ENCODE measurements at places on chromosomes 12 and 14. TPM values are rescaled to one million over a fixed set of nuclear protein-coding genes. Genes with fewer than 3 reads are reported as not detected.

The P2RX2 gene
- total RNA-seq = not detected

The AJUBA gene
- 0.67 TPM for total RNA-seq

The ST8SIA1 gene
- 5.7 TPM for total RNA-seq

DNA sequence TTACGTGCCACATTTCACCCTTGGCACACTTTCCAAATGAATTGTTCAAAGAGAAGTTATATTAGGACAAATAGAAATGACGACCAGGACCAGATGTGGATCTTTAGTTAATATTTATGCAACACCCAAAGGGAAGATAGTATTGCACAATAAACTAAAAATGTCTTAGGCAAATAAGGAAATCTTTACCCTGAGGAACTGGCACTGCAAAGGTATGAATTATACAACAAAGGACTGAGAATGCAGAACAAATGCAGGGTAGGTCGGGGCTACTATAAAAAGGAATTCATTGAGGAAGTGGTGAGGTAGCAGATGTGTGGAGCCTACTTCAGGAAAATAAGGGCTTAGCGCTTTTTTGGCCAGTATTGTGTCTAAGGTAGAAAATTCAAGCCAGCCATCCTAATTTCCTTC lies 3.9 kb upstream of the TMTC2 start:
- peaks cover 7% of the 10 kb centered on the region for H3K4me1 ChIP-seq
- DNase-seq = no peak
- H3K27ac ChIP-seq = no peak overlapping the region
- H3K4me3 ChIP-seq = no peak overlapping the region
- no peaks in the 10 kb centered on the region for H3K36me3 ChIP-seq

DNA sequence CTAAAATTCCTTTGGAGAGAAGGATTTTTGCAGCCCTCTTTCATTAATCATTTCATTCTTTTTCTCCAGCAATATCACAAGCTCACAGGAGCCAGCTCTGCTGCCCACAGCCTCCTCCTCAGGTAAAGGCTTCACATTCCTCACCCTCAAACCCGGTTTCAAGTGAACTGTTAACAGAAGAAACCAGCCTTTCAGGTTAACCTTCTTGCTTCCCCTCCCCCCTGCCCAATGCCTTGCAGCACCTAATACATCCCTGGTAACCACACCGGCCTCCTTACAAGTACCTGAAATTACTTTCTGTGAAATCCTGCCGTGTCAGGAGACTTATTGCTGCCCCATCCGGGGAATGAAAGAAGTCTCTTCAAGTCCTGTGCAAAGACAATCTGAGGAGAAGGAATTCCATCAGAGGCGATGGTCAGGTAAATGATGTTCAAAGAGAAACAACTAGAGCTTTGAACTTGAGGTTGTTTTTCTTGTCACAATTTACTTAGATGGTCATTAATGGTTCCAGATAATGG lies 111.2 kb downstream of the MYRFL start:
- no peak overlapping the region for H3K4me3 ChIP-seq
- no peaks in the 10 kb centered on the region for H3K27me3 ChIP-seq
- no peak for DNase-seq
- H3K27ac ChIP-seq = no peak overlapping the region

DNA sequence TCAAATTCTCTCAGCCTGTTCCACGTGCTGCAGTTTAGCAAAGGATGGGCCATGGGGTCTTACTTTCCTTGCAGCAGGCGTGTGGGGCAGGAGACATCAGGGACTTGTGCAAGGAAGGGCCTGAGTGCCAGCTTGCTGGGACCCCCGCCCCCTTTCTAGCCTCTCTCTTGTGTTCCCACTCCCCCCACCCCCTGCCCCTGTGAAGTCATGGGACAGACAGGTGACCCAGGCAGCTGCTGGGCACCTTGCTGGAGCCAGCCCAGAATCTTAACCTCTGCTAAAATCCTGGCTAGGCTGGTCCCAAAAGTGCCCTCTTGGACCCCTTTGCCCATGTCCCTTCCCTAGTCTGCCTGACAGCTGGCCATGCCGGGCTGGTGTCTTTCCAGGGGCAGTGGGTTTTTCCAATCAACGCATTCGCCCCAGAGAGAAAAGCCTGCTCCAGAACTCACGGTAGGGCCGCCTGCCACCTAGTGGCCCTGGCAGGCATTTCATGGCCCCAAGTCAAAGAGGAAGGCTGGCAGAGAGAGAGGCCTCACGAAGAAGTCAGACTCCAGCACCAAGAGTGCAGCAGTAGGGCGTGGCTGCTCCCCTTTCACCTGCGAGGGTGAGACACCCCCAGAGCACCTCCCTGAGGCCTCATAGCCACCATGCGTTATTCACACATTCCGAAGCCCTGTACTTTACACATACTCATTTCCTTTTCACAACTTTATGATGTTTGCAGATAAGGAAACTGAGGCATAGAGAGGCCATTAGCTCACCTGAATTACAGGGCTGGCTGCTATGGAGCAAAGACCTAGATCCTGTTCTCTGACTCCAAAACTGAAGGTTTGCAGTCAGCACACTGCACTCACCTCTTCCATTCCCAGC lies 67.4 kb downstream of the LGMN start:
- peaks cover 89% of the 10 kb centered on the region for H3K36me3 ChIP-seq
- H3K27me3 ChIP-seq = no peaks in the 10 kb centered on the region
- H3K4me3 ChIP-seq = no peak overlapping the region
- H3K4me1 ChIP-seq = peaks cover 33% of the 10 kb centered on the region

DNA sequence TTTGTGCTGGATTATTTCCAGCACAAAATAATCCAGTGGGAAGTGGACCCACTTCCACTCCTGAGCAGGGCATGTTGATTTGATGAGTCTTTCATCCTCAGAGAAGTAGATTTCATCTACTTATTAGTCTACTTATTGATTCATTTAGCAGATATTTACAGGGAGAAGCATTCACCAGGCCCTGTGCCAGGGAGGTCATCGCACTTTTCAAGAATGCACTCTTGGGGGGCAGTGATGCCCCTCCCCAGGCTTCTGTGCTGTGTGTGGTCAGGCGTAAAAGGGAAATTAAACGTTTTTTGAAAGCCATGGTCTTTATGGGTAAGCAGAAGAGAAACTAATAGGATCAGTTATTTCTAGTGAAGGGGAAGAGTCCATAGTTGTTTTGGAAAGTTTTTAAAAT lies 610.7 kb upstream of the TMEM132C start:
- H3K4me3 ChIP-seq = no peak overlapping the region
- no peak overlapping the region for H3K27ac ChIP-seq
- no peaks in the 10 kb centered on the region for H3K27me3 ChIP-seq

GRCh38 chr12:42683266-42683665 lies 93.7 kb upstream of the PRICKLE1 start:
- no peaks in the 10 kb centered on the region for H3K4me1 ChIP-seq
- no peak overlapping the region for H3K4me3 ChIP-seq
- H3K36me3 ChIP-seq = no peaks in the 10 kb centered on the region
- H3K27me3 ChIP-seq = no peaks in the 10 kb centered on the region
- no peak overlapping the region for H3K27ac ChIP-seq

GRCh38 chr12:4134448-4135263 lies 138.9 kb upstream of the CCND2 start:
- H3K4me3 ChIP-seq = no peak overlapping the region
- H3K27me3 ChIP-seq = no peaks in the 10 kb centered on the region
- H3K27ac ChIP-seq = no peak overlapping the region

All from CD4-positive, alpha-beta T cell (primary cell).